ENCODE measurements at places on chromosomes 3 and 15.

DNA sequence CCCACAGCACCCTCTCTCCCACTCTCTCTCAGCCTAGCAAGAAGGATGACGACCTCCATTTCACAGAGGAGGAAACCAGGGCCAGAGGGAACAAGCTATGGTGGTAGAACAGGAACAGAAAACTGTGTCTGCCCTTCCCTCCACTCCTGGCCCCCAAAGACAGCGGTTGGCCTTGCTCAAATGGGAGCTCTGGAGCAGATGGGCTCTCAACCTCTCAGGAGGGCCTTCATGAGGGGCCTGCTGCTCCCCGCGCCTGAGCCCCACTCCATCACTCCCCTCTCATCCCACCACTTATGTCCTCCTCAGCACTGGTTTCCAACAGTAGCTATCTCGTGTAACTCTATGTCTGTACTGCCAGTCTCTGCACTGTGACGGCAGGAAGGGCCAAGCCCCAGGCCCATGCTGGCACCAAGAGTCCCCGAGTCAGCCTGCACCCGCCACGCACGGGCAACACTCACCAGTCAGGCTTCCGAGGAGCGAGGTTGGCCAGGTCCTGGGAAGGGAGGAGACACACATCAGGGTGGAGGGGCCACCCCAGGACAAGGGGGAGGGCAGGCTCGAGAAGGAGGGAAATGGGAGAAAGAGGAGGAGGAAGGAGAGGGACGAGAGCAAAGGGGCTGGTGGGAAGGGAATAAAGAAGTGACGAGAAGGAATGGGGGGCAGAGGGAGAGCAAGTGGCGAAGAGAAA is 45.5 kb downstream of the PTH1R start:
- no peak for DNase-seq

DNA sequence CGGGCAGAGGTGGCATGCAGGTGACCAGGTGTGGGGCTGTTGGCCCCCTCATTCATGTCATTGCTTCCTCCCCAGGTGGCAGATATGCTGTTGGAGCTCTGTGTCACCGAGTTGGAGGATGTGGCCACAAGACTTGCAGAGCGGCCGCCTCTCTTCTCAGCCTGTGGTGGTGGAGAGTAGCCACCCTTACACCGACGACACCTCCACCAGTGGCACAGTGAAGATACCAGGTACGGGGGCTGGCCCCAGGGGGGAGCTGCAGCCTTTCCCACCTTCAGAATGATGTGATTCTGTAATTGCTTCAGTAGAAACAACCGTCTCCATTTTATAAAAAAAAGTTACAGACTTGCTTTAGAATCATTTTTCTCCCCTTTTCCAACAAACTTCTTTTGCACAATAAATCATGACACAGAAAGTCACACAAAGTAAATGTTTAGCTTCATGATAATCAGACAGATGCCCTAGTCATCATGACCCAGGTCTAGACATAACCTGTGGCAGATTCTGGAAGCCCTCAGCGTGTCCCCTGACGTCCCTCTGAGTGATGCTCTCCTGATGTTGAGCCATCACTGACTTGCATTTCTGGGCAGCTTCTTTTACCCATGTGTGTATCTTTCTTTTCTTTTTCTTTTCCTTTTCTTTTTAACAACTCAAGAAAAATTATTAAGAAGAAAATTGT is 76.0 kb upstream of the FAN1 start:
- no peak for DNase-seq

GRCh38 chr3:14177580-14178246 is 688 bp downstream of the XPC start:
- no peak for DNase-seq

DNA sequence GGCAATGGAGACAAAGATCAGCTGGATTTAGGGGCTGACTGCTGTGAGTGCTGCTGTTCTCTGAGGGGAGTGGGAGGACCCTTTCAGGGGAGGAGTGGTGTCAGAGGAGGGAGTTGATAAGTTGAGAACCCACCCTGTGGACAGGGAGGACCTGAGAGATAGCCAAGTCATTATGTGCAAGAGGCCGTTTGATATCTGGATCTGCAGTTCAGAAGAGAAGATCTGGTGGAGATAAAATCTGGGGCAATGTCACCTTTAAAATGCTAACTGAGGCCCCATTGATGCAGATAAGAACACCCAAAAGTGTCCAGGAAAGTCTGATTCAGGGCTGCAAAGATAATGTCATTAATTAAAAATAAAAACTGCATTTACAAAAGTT is 256.1 kb upstream of the HES1 start:
- no peak for DNase-seq

GRCh38 chr15:78389322-78389721 is 48.7 kb upstream of the IREB2 start:
- no peak for DNase-seq
